NCI-H1417 (cell line): ENCODE measurements at places on chromosomes 16 and 17.

GRCh38 chr16:49284962-49285361 lies 3.3 kb upstream of the CBLN1 start:
- DNase-seq: no peak

GRCh38 chr16:55207693-55208428 lies 116.1 kb upstream of the IRX6 start:
- DNase-seq: no peak

DNA sequence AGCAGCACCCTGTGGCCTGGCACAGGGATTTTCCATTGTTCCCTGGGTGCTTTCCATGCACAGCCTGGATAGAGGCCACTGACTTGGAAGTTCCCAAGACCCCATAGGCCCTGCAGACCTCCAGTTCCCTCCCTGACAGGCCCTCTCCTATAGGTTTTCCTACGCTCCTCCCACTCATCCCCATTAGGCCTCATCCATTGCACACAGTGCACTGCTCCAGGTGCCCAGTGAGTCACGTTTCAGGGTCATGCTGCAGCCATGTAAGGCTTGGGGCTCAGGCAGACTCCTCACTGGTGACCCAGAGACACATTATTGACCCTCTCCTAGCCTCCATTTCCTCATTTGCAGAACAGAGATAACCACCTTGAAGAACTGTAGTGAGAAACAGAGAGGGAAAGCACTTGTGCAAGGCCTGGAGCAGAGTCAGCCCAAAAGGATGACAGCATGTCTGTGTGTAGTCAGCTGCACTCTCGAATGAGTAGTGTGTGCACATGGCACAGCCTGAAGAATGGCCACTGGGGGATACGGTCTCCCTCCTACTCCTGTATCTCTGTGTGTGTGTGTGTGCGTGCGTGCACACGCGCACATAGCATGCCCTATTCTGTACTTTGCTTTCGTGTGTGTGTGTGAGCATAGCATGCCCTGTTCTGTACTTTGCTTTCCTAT lies 26.8 kb downstream of the DRC3 start:
- DNase-seq: no peak

DNA sequence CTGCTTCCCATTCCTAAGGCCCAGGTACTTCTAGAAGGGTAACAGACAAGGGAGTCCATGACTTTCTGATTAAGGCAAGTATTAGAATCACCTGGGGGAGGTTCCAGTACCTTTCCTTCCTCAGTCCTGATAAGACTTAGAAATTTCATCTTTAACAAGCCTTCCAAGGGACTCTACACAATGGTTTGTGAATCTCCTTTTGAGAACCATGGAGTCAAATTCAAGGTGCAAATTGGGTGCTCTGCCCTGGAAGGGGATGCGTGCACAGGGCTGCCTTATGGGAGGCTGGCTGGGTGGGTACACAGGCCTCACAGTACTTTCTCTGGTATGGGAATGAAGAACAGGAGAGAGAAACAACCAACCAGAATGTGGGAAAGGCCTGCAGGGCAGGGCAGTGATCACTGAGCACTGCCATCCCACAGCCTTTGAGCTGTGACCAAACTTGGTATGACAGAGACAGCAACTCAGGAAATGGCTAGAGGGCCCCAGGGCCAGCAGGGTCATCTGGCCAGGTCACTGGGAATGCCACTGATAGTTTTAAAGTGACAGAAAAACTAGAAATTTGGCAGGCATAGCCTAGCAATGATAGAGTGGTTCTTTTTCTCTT lies 3.6 kb upstream of the TMIGD1 start:
- no peak for DNase-seq

GRCh38 chr16:23667355-23667659 lies 11.4 kb upstream of the PLK1 start:
- DNase-seq: no peak

- no peak for DNase-seq
These were observed 1.9 kb downstream of the RUNDC1 start for GRCh38 chr17:42982266-42982665.

DNA sequence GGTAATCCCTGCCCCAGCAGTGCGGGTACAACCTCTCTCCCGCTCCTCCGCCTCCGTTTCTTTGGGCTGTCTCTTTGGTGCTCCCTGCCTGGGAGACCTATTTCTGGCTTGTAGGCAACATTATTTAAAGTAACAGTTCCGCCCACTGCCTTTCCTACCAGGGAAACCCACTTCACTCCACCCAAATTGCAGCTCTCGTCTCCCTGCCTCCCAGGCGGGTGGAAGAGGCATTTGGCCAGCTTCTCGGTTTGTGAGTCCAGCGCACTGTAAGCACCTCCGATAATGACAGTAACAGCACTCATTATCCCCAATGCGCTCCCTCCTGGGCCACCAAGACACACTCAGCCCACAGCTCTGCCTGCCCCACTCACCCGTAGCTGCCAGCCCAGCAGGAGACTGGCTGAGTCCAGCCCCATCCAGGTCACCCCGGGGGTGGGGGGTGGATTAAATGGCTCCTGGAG lies 165.1 kb upstream of the CDC42EP4 start:
- DNase-seq: peak; percentile 78

- DNase-seq: no peak
These were observed 2.1 kb downstream of the ARHGAP23 start for GRCh38 chr17:38430316-38430715.
